ENCODE measurements at places on chromosomes 11 and 22. TPM values are rescaled to one million over a fixed set of nuclear protein-coding genes. Genes with fewer than 3 reads are reported as not detected.

Gene CHRM1
- total RNA-seq: not detected

- H3K27me3 ChIP-seq: no peaks in the 10 kb centered on the region
- H3K4me1 ChIP-seq: no peaks in the 10 kb centered on the region
- no peak overlapping the region for H3K27ac ChIP-seq
- DNase-seq: no peak
- H3K36me3 ChIP-seq: no peaks in the 10 kb centered on the region
Measured at GRCh38 chr11:45322891-45323600, 36.9 kb upstream of the SYT13 start.

DNA sequence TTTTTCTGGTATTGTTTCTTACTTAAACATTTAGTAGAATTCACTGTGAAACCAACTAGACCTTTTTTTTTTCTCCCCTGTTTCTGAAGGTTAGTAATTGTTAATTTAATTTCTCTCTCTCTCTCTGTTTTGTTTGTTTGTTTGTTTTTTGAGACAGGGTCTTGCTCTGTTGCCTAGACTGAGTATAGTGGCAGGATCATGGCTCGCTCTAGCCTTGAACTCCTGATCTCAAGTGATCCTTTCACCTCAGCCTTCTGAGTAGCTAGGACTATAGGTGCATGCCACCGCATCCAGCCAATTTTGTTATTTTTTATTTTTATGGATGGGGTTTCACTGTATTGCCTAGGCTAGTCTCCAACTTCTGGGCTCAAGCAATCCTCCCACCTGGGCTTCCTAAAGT is 165.0 kb downstream of the UVRAG start:
- no peak overlapping the region for H3K27ac ChIP-seq
- no peaks in the 10 kb centered on the region for H3K27me3 ChIP-seq
- H3K4me3 ChIP-seq: no peak overlapping the region
- no peaks in the 10 kb centered on the region for H3K4me1 ChIP-seq
- H3K36me3 ChIP-seq: no peaks in the 10 kb centered on the region

Gene MAJIN
- not detected for total RNA-seq

Gene CNIH2
- 0.75 TPM for total RNA-seq

DNA sequence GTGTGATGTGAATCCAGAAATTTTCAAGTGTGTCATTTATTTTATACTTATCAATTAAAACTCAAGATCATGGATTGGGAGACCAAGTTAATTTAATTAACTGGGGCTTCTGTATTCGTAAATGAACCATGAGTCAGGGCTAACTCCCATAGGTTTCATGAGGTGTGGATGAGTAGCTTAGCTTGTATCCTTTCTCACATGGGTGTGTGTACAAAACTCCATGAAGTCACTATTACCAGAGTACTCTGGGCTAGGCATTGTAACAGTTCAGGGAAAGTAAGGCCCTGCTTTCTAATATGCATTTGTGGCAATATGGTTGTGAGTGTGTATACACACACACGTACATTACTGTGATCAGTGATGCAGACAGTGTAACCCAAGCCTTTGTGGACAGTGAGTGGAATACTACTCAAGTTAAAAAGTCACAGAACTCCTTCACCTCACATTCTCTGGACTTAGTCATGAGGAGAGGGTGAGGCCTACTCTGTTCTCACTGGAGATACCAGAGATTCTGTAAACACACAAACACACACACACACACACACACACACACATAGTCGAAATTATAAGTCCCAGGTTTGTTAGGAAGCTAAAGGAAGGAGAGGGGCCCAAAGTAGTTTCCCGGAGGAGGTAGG is 3.5 kb downstream of the CNTF start:
- peaks cover 2% of the 10 kb centered on the region for H3K36me3 ChIP-seq
- peaks cover 2% of the 10 kb centered on the region for H3K4me1 ChIP-seq
- H3K4me3 ChIP-seq: no peak overlapping the region
- no peaks in the 10 kb centered on the region for H3K27me3 ChIP-seq

DNA sequence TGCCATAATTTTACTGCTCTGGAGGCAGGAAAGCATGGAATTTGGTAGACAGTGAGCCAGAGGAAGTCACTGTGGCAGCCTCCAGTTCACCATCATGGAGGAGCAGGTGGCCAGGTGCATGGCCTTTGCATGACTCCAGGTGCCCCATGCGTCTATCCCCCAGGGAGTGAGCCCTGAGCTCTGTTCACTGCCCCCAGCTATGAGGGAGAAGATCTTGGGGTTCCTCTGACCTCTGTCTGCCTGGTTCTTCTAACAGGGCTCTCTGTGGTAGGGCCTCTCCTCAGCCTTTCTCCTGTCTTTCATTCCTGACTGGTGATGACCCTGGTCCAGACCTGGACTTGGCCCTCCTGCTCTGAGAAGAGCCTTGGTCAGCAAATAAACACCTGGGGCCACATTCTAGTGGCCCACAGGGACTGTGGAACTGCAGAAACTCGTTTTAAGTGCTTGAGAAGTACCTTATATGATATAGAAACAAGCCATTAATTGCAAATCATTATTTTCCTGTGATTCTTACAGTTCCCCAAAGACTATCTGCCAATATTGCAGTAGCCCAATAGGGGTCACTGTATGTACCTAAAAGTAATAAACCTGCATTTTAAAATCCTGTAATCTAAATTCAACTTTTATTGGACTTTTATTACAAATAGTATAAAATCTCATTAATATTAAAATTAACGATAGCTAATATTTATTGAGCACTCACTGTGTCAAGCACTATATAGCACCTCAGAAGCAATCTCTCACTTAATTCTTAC is 120.0 kb upstream of the SYT13 start:
- DNase-seq: no peak
- no peaks in the 10 kb centered on the region for H3K36me3 ChIP-seq
- no peak overlapping the region for H3K27ac ChIP-seq
- H3K4me3 ChIP-seq: no peak overlapping the region
- H3K27me3 ChIP-seq: no peaks in the 10 kb centered on the region
- H3K4me1 ChIP-seq: no peaks in the 10 kb centered on the region

Gene RIMBP3C
- total RNA-seq: 0.32 TPM

GRCh38 chr11:85695546-85695945 is 9.6 kb upstream of the CCDC89 start:
- no peaks in the 10 kb centered on the region for H3K27me3 ChIP-seq
- no peaks in the 10 kb centered on the region for H3K4me1 ChIP-seq
- no peak for DNase-seq

Gene CELSR1
- total RNA-seq: 2.3 TPM

DNA sequence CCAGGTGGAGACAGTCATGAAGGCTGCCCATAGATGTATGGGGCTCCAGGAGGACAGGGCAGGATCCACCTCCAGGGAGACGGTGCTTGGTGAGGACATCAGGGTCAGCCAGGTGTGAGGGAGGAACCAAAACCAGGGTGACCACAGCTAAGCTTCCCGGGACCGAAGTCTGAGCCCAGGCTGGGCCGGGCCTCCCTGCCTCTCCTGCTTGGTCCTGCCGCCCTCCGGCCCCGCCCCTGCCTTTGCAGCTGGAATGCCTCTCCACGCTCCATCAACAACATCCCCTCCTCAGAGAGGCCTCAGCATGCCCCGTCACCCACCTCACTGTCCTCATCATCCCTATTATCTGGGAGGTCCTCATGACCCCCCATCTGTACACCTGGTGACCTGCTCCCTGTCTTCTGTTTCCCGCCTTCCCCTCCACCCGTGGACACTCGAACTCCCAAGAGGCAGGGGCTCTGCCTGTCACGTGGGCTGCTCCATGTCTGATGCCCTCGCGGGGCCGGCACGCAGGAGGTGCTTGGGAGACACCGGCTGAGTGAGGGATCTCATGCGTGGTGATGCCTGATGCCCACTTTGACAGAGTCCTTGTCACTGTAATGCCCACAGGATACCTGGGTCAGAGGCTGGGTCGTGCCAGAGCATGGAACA is 59.4 kb downstream of the RTL6 start:
- DNase-seq: no peak
- H3K36me3 ChIP-seq: no peaks in the 10 kb centered on the region
- no peaks in the 10 kb centered on the region for H3K4me1 ChIP-seq
- no peaks in the 10 kb centered on the region for H3K27me3 ChIP-seq

Gene TBX1
- 5.6 TPM for total RNA-seq
